Kidney glomerular epithelial cell (primary cell): ENCODE measurements at places on chromosomes 7 and 10.

DNA sequence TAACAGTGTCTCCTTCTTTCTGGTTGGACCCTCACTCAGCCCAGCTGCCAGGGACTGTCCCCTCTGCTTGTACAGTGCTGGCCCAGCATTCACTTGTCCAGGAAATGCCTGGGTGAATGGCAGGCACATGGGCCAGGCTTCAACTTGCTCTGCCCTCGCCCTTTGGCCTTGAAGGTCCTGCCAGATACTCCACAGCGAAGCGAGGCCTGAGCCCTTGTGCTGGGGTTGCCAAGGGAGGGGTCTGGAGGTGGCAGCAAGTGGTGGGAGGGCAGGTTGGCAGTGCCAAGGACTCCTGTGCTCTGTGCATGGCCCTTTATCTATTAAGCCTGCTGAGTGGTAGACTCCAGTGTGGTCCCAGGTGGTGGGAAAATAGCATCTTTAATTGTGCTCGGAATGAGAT is 75.7 kb downstream of the CDH23 start:
- DNase-seq: no peak

DNA sequence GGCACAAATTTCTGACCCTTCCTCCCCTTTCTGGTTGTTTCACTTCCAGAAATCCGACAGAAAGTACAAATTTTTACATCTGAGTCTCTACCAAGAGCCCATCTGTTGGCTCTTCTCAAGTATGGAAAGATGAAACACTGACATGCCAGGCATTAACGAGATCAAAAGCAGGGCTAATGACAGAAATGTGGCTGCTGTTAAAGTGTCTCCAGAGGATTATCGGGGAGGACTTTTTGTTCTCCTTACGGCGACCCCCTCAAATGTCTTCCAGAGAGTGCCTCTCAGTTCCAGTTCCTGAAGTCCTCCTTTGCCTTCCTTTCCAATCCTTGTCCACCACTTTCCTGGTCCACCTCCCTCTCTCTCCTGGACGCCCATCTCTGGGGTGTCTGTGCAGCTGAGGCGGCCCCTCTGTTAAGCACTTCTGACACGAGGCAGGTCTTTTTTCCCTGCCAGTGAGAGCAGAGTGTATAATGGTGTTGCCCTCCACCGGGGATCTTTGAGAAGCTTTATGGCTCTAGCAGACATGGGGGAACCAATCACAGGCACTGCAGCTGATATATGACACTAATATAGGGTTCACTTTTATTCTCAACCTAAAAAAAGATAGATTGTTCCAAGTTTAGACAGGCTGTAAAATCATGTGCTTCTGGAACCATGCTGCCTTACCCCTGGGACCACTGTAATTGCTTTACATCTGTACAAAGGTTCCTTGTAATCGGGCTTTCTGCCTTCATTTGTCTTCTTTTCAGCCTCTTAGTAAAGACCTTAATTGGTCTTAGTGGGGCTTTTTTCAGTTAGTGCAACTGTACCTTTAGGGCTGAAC is 757.1 kb downstream of the AUTS2 start:
- no peak for DNase-seq

GRCh38 chr10:62817766-62818425 is 1.7 kb upstream of the EGR2 start:
- peak; percentile 46 for DNase-seq

DNA sequence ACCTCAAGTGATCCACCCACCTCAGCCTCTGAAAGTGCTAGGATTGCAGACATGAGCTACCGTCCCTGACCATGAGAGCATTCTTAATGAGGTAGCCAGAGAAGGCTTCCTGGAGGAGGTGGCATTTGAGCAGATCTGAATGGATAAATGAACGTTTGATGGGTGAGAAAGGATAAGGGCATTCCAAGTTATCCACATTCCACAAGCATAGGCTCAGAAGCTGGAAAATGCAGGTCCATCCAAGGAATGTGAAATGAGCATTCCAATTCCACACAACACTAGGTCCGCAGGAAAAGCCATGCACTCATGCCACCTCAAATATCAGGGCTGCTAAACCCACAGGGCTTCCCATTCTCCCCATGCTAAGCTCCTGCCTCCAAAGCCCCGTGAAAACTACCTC is 17.0 kb downstream of the TMEM130 start:
- peak; percentile 57 for DNase-seq

GRCh38 chr10:48890888-48891850 is 48.5 kb downstream of the LRRC18 start:
- DNase-seq: no peak

DNA sequence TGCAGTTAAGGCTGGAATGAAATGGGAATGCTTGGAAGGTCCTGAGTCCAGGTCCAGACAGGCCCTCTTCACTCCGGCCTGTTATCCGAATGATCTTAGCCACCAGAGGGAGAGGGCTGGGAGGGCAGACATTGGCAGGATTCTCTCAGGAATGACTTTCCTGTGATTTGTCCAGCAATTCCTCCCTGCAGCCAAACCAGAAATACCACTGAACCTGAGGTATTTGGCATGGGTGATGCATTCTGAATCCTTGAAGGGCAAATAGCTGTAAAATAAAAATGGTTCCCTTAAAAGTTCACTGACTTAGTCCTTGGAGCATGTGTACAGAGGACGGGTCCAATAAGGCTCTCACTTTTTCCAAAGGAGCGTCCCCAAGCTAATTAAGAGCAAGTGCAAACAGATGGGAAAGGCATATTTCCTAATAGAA is 77.5 kb upstream of the HABP2 start:
- peak; percentile 52 for DNase-seq
